ENCODE measurements at places on chromosomes 4 and X. TPM values are rescaled to one million over a fixed set of nuclear protein-coding genes. Genes with fewer than 3 reads are reported as not detected.

Gene SPANXN3
- total RNA-seq: not detected

Gene ERAS
- total RNA-seq: not detected

Gene CT83
- total RNA-seq: not detected

Gene F8A2
- not detected for total RNA-seq

Gene PGAM4
- total RNA-seq: not detected

Gene MSANTD1
- 0.99 TPM for total RNA-seq

Gene CLGN
- total RNA-seq: 3.4 TPM

Gene RIBC1
- 1.1 TPM for total RNA-seq

Gene PCDH7
- total RNA-seq: 2.4 TPM

GRCh38 chrX:12946838-12947544 is 27.9 kb upstream of the TMSB4X start:
- H3K36me3 ChIP-seq: 0 out of 2 replicates have a peak, but pooled peaks cover under 1% of the 10 kb centered on the region
- H3K27me3 ChIP-seq: no peaks in the 10 kb centered on the region
- peak; percentile 79 for DNase-seq
- no peak overlapping the region for H3K4me3 ChIP-seq

- DNase-seq: no peak
- H3K4me3 ChIP-seq: no peak overlapping the region
- no peak overlapping the region for H3K27ac ChIP-seq
- H3K36me3 ChIP-seq: no peaks in the 10 kb centered on the region
Observed at GRCh38 chr4:180380733-180381132, 1862.5 kb upstream of the TENM3 start.

DNA sequence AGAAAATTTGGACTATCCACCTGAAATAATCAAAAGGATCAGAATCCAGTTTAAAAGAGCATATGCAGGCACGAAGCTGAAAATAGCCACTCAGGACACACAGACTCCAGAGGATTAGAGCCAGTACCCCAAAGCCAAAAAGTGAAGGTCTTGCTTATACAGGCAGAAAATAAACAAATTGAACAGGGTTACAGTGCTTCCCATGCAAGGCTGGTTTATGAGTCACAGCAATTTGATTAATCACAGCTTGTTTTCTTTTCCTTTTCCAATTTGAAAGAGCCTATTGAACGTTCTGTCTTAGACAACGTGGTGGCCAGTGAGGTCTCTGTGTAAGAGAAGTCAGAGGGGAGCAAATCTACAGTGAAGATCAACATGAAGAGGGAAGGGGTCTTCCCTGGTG is 10.2 kb downstream of the HGFAC start:
- no peak overlapping the region for H3K27ac ChIP-seq
- no peak for DNase-seq
- no peak overlapping the region for H3K4me3 ChIP-seq
- H3K36me3 ChIP-seq: peaks cover 15% of the 10 kb centered on the region
- H3K4me1 ChIP-seq: no peaks in the 10 kb centered on the region

DNA sequence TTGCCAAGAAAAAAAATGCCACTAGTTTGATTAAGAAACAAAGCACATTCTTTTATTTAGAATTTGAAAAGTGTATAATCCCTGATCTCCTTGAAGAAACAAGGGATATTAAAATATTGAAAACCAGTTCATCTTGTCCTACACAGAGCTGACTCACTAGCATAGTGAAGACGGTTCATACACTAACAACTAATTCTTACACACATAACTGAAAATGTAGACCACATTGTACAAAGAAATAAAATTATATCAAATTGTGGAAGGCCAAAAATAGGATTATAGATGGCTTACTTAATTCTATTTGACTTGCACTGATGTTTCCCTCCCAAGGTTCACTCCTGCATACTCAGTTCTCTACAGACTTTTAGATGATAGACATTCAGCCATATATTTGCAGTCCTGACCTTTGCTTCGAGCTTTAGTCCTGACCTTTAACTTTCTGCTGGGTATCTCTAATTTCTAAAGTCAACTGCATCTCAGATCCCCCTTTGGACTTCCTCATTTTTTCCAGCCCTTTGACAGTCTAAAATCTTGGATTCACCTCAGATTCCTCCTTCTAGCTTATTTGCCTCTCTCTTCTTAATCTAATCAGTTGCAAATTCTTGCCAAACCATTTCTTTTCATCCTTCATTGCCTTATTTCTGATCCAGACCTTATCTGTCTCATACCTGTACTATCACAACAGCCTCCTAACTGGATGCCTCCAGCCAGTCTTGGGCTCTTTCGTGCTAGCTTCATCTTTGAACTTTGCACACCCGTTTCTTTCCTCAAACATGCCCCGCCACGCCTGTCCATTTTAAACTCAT is 4.5 kb upstream of the WWC2 start:
- H3K27ac ChIP-seq: peak overlapping the region; percentile 7
- H3K4me1 ChIP-seq: peaks cover 21% of the 10 kb centered on the region
- H3K4me3 ChIP-seq: no peak overlapping the region
- H3K27me3 ChIP-seq: peaks cover 3% of the 10 kb centered on the region
- no peak for DNase-seq

DNA sequence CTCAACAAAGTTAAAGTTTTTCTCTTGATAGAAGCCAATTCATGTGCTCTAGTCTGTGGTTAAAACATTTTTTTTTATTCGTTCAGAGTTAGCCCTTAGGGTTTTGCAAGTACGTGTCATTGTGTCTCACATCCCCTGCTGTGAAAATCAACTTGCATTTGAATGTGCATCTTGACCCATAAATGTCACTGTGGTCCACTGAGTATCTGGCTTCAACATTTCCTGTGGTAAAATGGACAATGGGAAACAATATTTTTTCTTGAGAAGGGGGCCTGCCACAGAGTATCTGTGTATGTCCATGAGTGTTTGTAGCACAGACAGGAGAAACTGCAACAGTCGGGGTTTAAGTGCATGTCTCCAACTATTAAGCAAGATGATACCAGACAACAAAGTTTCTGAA is 554.8 kb upstream of the TENM3 start:
- no peak for DNase-seq
- peak overlapping the region; percentile 2 for H3K4me3 ChIP-seq
- H3K27ac ChIP-seq: no peak overlapping the region
- H3K4me1 ChIP-seq: peaks cover 38% of the 10 kb centered on the region
- no peaks in the 10 kb centered on the region for H3K27me3 ChIP-seq

DNA sequence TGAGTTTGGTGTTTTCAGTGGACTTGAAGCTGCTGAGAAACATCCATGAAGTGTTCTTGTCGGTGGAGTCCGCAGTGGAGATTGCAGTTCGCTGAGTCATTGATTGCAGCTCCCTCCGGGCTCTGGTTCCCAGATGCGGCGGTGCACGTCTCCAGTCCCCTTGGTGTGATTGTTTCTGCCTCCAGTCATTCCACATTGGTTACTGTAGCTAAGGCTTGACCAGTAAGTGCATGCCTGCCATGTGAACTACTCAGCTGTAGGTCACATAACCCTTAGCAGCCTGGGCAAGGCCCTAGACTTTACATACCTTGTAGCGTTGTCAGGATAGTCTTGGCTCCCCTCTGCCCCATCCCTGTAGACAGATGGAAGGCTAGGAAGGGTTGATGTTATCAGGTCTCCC is 53.8 kb upstream of the CLCN4 start:
- no peak overlapping the region for H3K27ac ChIP-seq
- H3K4me1 ChIP-seq: no peaks in the 10 kb centered on the region
- no peaks in the 10 kb centered on the region for H3K27me3 ChIP-seq
- peaks cover 35% of the 10 kb centered on the region for H3K36me3 ChIP-seq
- no peak overlapping the region for H3K4me3 ChIP-seq

GRCh38 chrX:45479196-45479834 is 278.6 kb upstream of the DIPK2B start:
- H3K27me3 ChIP-seq: no peaks in the 10 kb centered on the region
- no peak overlapping the region for H3K27ac ChIP-seq
- no peak overlapping the region for H3K4me3 ChIP-seq
- no peak for DNase-seq
- H3K36me3 ChIP-seq: no peaks in the 10 kb centered on the region

DNA sequence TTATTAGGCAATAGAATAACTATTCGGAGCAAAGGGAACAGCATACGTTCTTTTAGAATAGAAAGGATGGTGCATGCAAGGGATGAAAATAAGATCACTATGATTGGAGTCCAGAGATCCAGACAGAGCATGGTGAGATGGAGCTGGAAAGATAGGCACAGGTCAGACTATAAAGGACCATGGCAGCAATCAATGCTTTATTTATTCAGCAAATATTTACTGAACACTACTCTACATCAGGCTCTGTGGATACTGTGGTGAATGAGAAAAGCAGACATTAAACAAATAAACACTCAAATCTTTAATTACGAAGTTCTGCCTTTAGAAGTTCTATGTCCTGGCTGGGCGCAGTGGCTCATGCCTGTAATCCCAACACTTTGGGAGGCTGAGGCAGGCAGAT is 44.7 kb upstream of the ACSL4 start:
- peaks cover 19% of the 10 kb centered on the region for H3K4me1 ChIP-seq
- H3K4me3 ChIP-seq: no peak overlapping the region
- H3K36me3 ChIP-seq: no peaks in the 10 kb centered on the region
- no peaks in the 10 kb centered on the region for H3K27me3 ChIP-seq
- DNase-seq: no peak

GRCh38 chr4:103098341-103098740 is 1.3 kb downstream of the BDH2 start:
- no peak for DNase-seq
- no peak overlapping the region for H3K27ac ChIP-seq
- H3K36me3 ChIP-seq: no peaks in the 10 kb centered on the region
- H3K27me3 ChIP-seq: no peaks in the 10 kb centered on the region
- H3K4me3 ChIP-seq: peak overlapping the region; percentile 88

- H3K4me1 ChIP-seq: peaks cover 31% of the 10 kb centered on the region
- no peak for DNase-seq
- H3K27ac ChIP-seq: 0 out of 2 replicates have a peak overlapping the region, but pooled peaks have one; percentile 39
- peaks cover 4% of the 10 kb centered on the region for H3K36me3 ChIP-seq
- H3K27me3 ChIP-seq: no peaks in the 10 kb centered on the region
Observed at GRCh38 chr4:114398410-114398809, 200.2 kb upstream of the UGT8 start.

DNA sequence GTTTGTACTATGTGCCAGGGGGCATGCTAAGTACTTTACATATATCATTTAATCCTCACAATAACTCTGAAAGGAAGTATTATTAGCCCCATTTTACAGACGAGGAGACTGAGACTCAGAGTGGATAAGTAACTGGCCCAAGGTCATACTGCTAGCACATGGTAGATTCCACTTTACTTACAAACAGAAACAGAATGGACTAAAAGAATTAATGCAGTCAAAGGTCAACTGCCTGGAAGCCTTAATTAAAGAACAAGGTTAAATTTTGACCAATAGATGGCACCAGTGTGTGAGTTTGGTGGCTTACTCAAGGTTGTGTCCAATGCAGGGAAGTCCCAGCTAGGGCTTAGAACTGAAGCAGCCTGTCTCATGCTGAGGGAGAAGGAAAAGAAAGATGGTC is 4.7 kb downstream of the RIPPLY1 start:
- H3K27ac ChIP-seq: no peak overlapping the region
- no peak overlapping the region for H3K4me3 ChIP-seq
- no peaks in the 10 kb centered on the region for H3K36me3 ChIP-seq
- peaks cover 10% of the 10 kb centered on the region for H3K4me1 ChIP-seq
- no peaks in the 10 kb centered on the region for H3K27me3 ChIP-seq
- no peak for DNase-seq

DNA sequence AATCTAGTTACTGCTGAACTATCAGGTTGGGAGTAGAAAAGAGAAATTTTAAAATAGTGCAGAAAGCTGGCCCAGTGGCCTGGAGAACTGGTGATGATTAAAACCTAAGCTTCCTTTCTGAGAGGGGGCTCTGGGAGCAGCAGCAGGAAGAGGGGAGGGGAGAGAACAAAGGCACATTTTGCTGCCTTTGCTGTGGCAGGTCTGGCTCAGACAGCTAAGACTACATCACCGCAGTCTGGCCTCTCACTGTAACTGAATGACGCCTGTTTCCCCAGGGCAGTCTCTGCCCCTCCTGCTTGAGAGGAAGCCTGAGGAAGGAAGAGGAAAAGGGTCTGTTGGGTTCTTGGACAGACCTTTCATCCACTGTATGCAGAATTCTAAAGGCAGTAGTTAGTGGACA is 148.5 kb downstream of the FRAS1 start:
- no peak overlapping the region for H3K4me3 ChIP-seq
- peaks cover 4% of the 10 kb centered on the region for H3K36me3 ChIP-seq
- H3K4me1 ChIP-seq: peaks cover 59% of the 10 kb centered on the region
- no peaks in the 10 kb centered on the region for H3K27me3 ChIP-seq

DNA sequence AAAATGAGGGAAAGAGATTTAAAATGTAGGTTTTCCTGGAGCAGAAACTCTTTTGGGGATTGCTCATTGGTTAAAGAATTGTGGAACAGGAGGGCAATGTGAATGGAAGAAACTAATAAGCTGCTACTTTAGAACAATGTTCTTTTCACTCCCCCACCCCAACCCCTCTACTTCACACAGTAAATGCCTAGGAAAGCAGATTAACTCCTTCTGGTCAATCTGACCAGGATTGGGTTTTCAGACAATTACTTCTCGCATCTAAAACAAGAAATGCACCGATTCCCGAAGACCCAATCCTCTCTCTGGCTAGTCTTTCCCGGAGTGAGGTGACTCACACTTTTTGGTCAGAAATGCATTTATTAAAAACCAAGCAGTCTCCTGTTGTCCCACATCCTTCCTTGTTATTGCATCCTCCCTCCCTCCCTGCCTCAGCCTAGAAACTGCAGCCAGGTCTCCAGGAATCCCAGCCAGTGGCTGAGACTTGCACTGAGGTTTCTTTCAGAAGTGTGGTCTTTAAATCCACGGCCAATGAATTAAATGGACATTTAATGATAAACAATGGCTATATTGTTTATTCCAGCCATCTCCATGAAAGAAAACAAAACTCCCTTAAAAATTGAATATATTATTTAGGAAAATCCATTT is 21.4 kb downstream of the MFAP3L start:
- no peaks in the 10 kb centered on the region for H3K27me3 ChIP-seq
- no peak for DNase-seq
- H3K36me3 ChIP-seq: no peaks in the 10 kb centered on the region
- H3K4me1 ChIP-seq: peaks cover 36% of the 10 kb centered on the region
- peak overlapping the region; percentile 41 for H3K27ac ChIP-seq
- H3K4me3 ChIP-seq: no peak overlapping the region

Data from WTC11 (cell line).